K562 (cell line): ENCODE measurements at places on chromosomes 1 and 21. TPM values are rescaled to one million over a fixed set of nuclear protein-coding genes. Genes with fewer than 3 reads are reported as not detected.
A peak's percentile ranks its signal among the peaks of the same experiment; 100 is the strongest.

The DUSP23 gene
- total RNA-seq: 27.7 and 31.6 TPM in 2 replicates

GRCh38 chr1:157438146-157438545 lies 114.2 kb downstream of the FCRL5 start:
- no peaks in the 10 kb centered on the region for H3K36me3 ChIP-seq
- DNase-seq: no peak
- peaks cover 25% of the 10 kb centered on the region for H3K27me3 ChIP-seq
- no peaks in the 10 kb centered on the region for H3K4me1 ChIP-seq
- no peak overlapping the region for H3K27ac ChIP-seq

The ABCG1 gene
- 0.07 and 0.09 TPM in 2 replicates for total RNA-seq

The RPF1 gene
- 52.4 and 54.8 TPM in 2 replicates for total RNA-seq

DNA sequence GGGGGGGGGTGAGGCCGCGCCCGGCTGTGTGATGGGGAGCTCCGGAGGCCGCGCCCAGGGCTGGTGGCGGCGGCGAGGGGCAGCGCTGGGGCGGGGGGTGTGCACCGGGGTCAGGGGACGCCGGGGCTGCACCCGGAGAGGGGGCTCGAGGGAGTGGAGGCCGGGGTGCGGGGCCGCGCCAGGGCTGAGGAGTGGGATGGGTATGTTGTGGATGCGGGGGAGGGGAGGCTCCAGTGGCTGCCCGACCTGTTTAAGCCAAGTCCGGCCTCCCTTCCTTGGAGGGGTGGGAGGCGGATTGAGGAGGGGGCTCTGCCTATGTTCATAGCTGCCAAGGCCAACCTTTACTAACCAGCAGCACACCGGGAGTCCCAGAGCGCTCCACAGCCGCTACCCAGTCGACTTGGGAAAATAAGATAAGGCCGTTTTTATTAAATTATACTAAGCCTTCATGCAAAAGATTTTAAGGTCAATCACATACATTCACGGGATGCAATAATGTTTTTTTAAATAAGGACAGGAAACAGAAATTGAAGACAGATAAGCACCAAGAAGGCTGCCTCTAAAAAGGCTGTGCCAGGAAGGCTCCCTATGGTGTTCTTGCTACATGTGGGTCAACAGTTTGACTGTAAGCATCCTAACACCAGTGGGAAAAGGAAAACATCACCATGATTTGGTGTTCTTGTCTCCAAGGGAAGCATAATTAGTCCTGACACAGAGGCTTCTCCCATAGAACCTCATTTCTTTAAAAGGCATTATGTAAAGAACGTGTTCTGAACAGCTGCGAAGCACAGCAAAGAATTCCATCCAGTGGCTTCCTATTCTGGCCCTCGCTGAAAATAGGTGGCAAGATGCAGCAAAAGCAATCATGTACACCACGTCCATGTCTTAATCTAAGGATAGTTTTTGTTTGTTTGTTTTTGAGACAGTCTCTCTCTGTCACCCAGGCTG lies 626 bp upstream of the HLCS start:
- no peaks in the 10 kb centered on the region for H3K27me3 ChIP-seq
- H3K36me3 ChIP-seq: no peaks in the 10 kb centered on the region; the same call in 2 of the 3 replicates
- H3K27ac ChIP-seq: peak overlapping the region; percentile 80
- peaks cover 27% of the 10 kb centered on the region for H3K4me1 ChIP-seq

DNA sequence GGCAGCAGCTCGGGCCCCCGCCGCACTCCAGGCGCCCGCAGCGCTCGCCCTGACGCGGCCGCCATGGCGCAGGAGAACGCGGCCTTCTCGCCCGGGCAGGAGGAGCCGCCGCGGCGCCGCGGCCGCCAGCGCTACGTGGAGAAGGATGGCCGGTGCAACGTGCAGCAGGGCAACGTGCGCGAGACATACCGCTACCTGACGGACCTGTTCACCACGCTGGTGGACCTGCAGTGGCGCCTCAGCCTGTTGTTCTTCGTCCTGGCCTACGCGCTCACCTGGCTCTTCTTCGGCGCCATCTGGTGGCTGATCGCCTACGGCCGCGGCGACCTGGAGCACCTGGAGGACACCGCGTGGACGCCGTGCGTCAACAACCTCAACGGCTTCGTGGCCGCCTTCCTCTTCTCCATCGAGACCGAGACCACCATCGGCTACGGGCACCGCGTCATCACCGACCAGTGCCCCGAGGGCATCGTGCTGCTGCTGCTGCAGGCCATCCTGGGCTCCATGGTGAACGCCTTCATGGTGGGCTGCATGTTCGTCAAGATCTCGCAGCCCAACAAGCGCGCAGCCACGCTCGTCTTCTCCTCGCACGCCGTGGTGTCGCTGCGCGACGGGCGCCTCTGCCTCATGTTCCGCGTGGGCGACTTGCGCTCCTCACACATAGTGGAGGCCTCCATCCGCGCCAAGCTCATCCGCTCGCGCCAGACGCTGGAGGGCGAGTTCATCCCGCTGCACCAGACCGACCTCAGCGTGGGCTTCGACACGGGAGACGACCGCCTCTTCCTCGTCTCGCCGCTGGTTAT lies 2.8 kb downstream of the KCNJ9 start:
- H3K4me3 ChIP-seq: no peak overlapping the region
- no peaks in the 10 kb centered on the region for H3K36me3 ChIP-seq
- H3K27ac ChIP-seq: no peak overlapping the region
- H3K4me1 ChIP-seq: peaks cover 16% of the 10 kb centered on the region; the same call in 1 of the 2 replicates

The AIM2 gene
- 0.22 TPM in 1 of 2 replicates, not detected in the other for total RNA-seq

The LRRC53 gene
- not detected in 2 replicates for total RNA-seq

DNA sequence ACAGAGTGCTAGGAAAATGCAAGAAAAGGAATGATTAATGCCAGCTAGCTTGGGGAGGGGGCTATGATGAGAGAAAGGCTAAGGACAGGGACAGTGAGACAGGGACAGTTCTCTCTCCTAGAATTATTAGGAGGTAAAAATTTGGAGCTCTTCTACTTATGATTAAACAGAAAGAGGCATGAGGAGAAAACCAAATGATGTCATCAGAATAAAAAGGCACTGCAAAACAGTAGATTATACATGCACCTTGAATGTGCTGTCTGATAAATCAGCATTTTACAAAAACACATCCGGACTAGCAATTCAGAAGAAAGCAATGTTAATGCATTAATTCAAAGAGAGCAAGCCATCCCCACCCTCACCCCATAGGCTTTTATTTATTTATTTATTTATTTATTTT lies 277.5 kb downstream of the RGS7 start:
- H3K4me3 ChIP-seq: no peak overlapping the region
- DNase-seq: no peak
- no peaks in the 10 kb centered on the region for H3K4me1 ChIP-seq
- no peaks in the 10 kb centered on the region for H3K27me3 ChIP-seq

The HEYL gene
- 0.78 and 0.89 TPM in 2 replicates for total RNA-seq

- H3K27me3 ChIP-seq: no peaks in the 10 kb centered on the region
- DNase-seq: no peak
- H3K4me1 ChIP-seq: no peaks in the 10 kb centered on the region
- no peak overlapping the region for H3K4me3 ChIP-seq
- H3K27ac ChIP-seq: no peak overlapping the region
- H3K36me3 ChIP-seq: peaks cover 76% of the 10 kb centered on the region
Observed at GRCh38 chr21:39217356-39218081, 34.3 kb upstream of the PSMG1 start.

The PLXNA2 gene
- total RNA-seq: 1.1 and 1.3 TPM in 2 replicates

GRCh38 chr1:73635021-73635420 lies 563.0 kb downstream of the LRRIQ3 start:
- no peaks in the 10 kb centered on the region for H3K36me3 ChIP-seq
- H3K4me3 ChIP-seq: no peak overlapping the region
- H3K27me3 ChIP-seq: no peaks in the 10 kb centered on the region
- H3K27ac ChIP-seq: no peak overlapping the region
- H3K4me1 ChIP-seq: no peaks in the 10 kb centered on the region

DNA sequence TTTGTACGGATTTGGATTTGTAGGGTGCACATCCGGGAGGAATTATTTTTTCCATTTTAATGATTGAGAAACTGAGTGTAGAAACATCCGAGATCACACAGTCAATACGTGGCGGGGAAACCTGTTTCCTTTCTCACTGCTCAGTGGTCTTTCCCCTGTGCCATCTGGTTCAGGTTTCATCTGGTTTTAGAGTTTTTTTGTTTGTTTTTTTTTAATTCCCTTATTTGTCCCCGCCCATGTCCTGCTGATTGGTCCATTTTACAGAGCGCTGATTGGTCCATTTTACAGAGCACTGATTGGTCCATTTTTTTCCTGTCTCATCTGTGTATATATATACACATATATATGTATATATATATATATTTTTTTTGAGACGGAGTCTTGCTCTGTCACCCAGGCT lies 6.0 kb downstream of the TRPM2 start:
- DNase-seq: no peak
- no peak overlapping the region for H3K27ac ChIP-seq
- peaks cover 38% of the 10 kb centered on the region for H3K27me3 ChIP-seq
- H3K4me1 ChIP-seq: no peaks in the 10 kb centered on the region
- H3K36me3 ChIP-seq: no peaks in the 10 kb centered on the region
- H3K4me3 ChIP-seq: no peak overlapping the region

DNA sequence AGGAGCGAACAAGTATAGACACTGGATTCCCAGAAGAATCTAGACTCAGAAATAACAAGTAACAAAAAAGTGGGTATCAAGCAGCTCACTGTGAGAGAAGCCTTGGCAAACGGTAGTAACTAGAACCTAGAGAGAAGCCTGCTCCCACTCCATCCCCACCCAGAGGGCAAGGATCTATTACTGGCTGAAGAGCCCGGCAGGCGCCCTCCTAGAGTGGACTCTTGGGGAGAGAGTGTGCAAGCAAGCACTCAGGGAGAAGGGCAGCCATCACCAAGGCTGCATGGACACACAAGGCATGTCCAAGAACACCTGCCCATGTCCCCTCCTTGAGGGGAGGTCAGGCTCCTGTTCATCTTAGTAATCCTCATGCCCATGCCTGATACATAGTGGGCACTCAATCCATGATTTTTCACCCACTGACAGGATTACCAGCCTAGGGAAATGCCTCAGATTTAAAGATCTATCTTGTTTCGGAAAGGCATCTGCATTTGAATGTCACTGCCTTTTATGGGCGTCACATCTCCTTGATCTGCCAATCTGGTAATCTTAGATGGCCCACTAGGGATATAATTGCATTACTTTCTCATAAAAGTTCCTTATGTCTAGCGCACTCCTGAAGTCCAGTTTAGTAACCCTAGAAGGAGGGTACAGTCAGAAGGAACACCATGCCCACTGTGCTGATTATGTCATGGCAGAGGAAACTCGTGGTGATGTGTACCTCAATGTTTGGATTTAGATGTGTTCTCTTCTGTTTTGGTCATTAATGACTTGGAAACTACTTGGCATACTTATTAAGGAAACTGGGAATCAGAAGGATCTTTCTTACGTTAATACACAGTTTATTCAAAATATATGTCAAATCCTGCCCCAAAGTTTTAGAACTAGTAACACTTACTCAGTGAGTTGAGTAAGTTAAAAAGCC lies 14.4 kb downstream of the CNN3 start:
- no peak overlapping the region for H3K27ac ChIP-seq
- no peaks in the 10 kb centered on the region for H3K36me3 ChIP-seq
- H3K4me1 ChIP-seq: no peaks in the 10 kb centered on the region
- DNase-seq: no peak
- H3K27me3 ChIP-seq: peaks cover 32% of the 10 kb centered on the region

- H3K4me1 ChIP-seq: no peaks in the 10 kb centered on the region
- no peaks in the 10 kb centered on the region for H3K27me3 ChIP-seq
- H3K27ac ChIP-seq: no peak overlapping the region
- DNase-seq: no peak
- H3K36me3 ChIP-seq: no peaks in the 10 kb centered on the region
- H3K4me3 ChIP-seq: no peak overlapping the region
Observed at GRCh38 chr1:64223329-64224151, 20.1 kb downstream of the UBE2U start.

The CCDC190 gene
- not detected in 2 replicates for total RNA-seq

- DNase-seq: no peak
- no peak overlapping the region for H3K27ac ChIP-seq
- no peaks in the 10 kb centered on the region for H3K27me3 ChIP-seq
- no peaks in the 10 kb centered on the region for H3K4me1 ChIP-seq
- H3K36me3 ChIP-seq: no peaks in the 10 kb centered on the region
- H3K4me3 ChIP-seq: no peak overlapping the region
Observed at GRCh38 chr1:162678439-162678838, 46.2 kb downstream of the DDR2 start.

GRCh38 chr1:61097317-61097716 lies 15.0 kb downstream of the NFIA start:
- H3K4me3 ChIP-seq: no peak overlapping the region
- H3K4me1 ChIP-seq: no peaks in the 10 kb centered on the region
- no peaks in the 10 kb centered on the region for H3K27me3 ChIP-seq
- no peak overlapping the region for H3K27ac ChIP-seq
- no peak for DNase-seq

DNA sequence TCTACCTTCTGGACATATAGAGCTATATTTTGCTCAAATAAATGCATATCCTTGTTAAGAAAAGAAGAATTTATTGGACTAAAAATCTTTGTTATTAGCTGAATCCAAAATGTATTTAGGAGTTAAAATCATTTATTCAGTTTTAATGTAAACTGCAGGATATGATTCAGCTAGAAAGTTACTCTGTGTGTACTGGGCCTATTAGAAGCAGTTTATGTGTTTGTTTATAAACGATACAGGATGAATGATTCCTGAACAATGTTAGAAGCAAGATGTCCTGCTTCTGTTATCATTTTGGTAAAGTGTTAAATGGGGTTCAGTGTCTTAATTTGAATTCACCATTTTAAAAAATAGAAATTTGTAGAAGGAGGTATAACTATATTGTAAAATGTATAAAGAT lies 549.2 kb upstream of the ZRANB2 start:
- no peak overlapping the region for H3K27ac ChIP-seq
- no peaks in the 10 kb centered on the region for H3K4me1 ChIP-seq
- DNase-seq: no peak
- H3K27me3 ChIP-seq: no peaks in the 10 kb centered on the region
- H3K4me3 ChIP-seq: no peak overlapping the region

The UTS2 gene
- total RNA-seq: not detected in 2 replicates

The CLCA4 gene
- not detected in 2 replicates for total RNA-seq

The TCHH gene
- total RNA-seq: not detected in 2 replicates

DNA sequence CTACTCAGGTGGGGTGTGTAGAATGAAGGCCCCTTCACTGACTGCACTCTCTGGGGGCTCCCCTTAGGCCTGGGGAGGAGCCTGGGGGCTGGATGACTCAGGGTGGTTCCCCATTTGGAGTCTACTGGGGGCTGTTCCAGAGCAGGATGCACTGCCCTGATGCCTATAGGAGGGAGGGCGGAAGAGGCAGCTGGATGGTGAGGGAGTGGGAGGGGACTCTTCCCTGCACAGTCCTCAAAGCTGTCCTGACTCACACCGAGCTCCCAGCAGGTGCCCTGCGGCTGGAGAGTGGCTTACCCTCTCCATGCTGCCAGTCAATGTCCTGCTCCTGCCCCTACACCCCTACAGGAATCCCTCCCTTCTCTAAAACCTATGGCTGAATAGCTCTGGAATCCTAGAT lies 204.4 kb downstream of the TRABD2B start:
- H3K4me3 ChIP-seq: no peak overlapping the region
- H3K27ac ChIP-seq: no peak overlapping the region
- H3K27me3 ChIP-seq: no peaks in the 10 kb centered on the region
- no peaks in the 10 kb centered on the region for H3K36me3 ChIP-seq
- DNase-seq: no peak

The PCBP3 gene
- 0.34 TPM in 1 of 2 replicates, not detected in the other for total RNA-seq
